Neural crest cell (in vitro differentiated cells): ENCODE measurements at places on chromosomes 12 and 14.

DNA sequence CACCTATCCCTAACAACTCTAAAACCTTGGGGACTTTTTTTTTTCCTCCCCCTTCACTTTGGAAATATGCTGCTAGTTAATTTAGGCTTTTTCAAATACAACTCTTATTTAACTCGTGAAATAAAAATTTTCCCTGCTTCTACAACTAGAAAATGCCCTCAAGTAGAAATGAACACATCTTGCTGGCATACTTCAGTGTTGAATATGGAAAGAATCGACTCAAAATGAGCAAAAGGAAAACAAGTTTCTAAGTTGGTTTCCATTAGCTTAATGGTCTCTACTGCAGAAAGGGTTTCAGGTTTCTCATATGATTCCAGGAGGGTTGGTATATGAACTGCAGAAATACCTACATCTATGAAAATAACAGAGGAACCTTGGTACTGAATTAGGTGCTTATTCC is 118.3 kb upstream of the TMTC1 start:
- no peak for DNase-seq

- no peak for DNase-seq
Measured at GRCh38 chr14:68786491-68787091, 6.3 kb downstream of the ZFP36L1 start.

DNA sequence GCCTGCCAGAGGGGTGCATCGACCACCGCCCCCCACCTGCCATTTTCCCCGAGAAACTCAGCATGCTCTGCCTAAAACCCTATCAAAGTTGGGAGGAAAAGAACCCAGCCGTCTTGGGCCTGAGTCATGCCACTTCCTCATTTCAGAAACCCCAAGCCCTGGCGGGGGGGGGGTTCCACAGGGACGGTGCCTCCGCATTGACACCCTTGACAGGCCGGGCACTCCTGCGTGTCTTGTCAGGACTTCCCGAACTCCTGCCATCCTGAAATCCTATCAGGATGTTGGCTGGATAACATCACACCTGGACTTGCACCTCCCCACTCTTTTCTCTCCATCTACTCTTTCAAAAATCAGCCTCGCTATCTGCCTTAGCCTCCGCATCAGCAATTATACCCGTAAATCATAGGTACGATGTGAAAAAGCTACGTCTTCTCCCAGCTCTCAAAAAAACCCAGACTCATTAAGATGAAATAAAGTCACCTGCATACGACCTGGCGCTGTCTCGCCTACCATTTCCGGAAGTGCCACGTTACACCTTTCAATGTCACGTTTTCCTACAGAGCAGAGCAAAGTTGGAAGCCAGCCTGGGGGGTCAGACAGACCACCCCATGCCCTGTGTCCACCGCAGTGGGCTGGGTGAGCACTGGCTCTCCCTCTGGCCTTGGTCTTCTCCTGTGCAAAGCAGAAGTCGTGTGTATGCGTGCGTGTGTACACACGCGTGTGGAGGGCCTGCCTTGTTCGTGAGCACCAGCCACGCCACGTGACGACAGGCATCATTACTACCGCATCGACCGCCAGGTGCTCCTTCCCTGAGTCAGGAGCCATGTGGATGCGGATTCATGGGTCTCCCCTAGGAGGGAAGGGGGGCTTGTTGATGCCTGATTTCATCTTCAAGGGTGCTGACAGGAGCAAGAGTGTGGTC is 96.7 kb downstream of the RFLNA start:
- no peak for DNase-seq

DNA sequence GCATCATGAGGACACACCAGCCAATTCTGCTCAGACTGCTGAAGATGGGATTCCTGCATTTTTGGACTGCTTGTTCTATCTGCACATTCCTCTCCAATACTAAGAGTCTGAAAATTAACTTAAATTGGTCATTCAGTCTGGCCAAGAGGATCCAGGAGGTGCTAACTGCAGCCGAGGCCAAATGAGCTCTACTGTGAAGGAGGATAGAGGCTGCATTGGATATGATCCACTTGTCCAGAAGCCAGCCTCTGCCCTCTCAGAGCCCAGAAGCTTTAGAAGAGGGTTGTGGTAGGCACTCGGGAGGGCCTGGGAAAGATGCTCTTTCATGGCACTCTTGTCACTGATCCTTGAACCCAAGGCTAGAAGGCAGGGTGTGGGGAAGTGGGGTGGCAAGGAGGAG is 37.1 kb upstream of the PLEK2 start:
- DNase-seq = no peak

GRCh38 chr14:59126714-59127436 is 61.6 kb upstream of the DAAM1 start:
- DNase-seq = peak; percentile 8

DNA sequence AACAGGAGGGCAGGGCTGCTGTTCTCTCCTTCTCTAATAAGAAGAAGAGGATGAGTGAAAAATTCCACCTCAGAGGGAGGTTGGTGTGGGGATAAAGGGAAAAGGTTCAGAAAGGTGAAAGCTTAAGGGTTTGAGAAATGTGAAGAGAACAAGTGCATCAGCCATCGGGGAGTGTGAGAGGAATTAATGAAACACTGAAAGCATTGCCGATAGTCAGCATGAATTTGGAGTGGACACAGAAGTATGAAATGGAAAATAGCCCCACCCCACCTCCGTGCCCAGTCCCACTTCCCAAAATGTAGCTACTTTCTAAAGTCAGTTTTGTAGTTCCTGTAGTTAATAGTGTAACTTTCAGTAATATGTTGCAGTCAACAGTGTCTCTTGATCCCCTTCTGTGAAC is 33.4 kb downstream of the DIP2B start:
- DNase-seq = no peak

DNA sequence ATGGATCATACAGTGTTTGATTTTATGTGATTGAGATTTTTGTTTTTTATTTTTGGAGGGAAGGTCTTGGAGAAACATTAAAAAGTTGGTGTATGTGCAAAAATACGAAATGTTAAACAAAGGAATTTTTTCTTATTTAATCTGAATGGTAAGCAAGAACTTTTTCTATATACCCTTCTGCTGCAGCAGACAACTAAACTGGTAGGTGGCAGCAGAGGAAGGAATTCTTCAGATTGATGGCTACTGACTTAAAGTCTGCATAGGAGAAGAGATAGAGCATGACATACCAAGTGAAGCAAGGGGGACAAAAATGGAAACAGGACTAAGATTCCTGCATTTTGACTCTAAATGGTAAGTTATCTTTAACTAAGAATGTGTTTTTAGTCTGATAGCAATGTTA is 42.0 kb upstream of the A2ML1 start:
- no peak for DNase-seq

DNA sequence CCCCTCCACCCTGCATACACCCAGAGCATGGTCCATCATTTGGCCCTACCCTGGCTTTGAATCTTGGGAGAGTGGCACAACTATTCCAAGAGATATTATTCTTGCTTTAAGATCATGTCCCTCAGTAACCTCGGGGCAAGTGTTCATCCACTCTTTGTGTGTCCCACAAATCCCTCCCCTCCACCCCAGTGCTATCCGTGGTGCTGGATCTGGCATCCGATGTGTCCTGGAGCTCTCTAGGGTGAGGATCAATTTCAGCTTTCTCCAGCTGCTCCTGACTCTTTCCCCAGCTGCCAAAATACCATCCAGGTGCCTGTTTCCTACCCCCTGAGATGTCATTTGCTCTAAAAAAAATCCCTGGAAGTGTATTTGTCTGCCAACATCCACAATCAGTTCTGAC is 64.8 kb upstream of the CMKLR1 start:
- DNase-seq = no peak

DNA sequence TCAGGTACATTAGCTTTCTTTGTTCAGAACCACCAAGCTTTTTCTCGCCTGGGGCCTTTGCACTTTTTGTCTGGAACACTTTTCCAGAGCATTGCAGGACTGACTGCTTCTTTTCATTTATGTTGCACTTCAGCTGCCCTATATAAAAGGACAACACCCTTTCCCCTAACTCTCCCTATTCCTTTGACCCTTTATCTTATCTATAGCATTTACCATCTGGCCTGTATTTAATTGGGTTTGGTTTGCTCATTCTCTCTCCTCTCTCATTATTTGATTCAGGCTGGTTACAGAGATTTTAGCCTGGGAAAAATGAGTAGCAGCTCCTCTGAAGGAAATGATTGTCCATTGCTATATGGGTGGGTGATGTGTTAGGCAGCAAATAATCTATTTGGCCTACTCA is 165.4 kb downstream of the KICS2 start:
- no peak for DNase-seq

DNA sequence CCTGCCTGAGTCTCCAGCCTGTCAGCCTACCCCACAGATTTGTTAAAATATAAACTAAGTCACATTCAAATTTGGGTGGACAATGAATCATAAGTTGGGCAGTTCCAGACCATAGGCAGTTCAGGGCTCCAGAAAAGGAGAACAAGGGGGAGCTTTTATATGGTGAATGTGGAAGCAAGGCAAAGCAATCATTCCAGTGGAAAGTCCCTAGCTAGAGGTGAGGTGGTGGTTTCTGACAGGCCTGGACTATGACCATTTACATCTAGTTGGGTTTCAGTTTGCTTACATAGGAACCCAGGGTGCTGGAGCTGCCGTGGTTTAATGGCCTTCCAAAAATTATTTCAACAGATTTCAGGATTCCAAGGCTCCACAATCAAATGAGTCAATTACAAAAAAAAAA is 207.3 kb downstream of the AEBP2 start:
- no peak for DNase-seq

DNA sequence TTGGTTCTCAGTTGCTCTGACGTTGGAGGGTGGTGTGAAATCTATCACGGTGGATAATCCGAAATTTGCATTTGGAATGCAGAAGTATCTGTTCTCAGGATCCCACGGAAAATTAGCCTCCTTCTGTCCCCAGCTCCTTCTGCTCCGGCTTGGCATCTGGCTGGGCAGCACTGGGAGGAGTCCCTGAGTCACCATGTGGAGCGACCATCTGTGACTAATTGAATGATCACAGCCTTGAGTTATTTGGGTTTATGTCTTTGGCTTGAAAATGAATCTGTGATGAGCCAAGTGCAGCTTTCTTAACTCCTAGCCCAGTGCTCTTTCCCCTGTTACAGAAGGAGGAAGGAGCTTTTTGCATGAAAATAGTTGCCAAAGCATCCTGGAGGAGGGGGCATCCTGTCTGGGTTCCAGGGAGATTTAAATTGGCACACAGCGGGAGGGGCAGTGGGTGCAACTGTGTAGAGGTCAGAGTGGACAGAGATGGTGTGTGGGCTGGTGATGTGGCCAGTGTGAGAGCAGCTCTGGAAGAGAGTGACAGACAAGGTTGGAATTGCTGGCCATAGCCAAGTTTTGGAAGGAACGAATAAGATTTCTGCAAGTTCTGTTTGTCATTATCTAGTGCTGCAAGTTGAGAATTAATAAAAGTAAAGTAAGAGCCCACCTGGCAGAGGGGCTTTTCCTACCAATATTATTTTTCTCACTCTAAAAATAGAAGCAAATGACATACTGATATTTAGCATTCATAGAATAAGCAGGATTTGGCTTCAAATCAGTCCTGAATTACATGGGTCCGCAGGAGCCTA is 74.4 kb downstream of the SLC24A4 start:
- DNase-seq = no peak

- peak; percentile 84 for DNase-seq
Measured at GRCh38 chr14:66070542-66071319, 415.4 kb upstream of the CCDC196 start.

DNA sequence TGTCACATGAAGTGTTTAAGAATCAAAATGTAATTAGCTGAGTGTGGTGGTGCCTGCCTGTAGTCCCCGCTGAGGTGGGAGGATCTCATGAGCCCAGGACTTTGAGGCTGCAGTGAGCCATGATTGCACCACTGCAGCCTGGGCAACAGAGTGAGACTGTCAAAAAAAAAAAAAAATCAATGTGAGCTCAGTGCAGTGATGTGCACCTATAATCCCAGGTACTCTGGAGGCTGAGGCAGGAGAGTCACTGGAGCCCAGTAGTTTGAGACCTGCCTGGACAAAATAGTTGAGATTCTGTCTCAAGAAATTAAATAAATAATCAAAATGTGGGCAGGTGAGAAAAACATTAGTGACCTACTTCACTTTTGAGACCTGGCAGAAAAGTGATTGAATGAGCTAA is 140.0 kb downstream of the MON2 start:
- no peak for DNase-seq

- DNase-seq = no peak
Measured at GRCh38 chr14:88825078-88825458, 617 bp downstream of the TTC8 start.

DNA sequence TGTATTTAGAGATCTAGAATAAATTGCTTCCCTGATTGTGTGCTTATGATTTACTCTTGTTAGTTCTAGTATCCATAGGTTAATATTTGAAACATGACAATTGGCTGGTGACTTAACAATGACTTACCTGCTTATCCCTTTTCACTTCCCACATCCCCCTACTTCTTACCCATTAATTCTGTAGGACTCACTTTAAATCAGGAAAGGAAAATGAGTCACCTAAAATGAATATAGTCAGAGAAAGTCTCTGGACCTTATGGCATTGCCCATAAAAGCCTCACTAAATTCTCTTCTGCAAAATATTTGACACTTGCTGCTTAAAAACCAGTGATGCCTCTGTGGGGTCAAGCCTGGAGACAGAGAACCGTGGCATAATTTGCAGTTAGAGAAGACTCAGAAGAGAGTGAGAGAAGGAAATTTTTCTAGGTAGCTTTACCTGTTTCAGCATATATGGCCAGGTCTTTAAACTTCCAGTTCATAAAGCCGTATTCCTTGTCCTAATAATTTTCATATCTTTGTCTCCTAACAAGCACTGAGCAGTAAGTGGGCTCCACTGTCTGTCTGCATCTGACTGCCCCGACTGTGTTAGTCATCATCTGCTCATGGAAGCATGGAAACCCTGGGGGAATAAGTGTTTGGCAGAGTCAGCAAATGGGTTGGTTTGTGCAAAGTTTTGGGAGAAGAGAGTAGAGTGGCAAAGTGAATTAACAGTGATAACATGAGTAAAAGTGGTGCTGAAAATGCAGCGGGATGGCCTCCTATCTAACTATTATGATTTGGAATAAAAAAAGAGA is 294.4 kb downstream of the AKAP6 start:
- DNase-seq = no peak
